Central memory CD8-positive, alpha-beta T cell (primary cell): ENCODE measurements at places on chromosomes 2 and 18.
A peak's percentile ranks its signal among the peaks of the same experiment; 100 is the strongest.

DNA sequence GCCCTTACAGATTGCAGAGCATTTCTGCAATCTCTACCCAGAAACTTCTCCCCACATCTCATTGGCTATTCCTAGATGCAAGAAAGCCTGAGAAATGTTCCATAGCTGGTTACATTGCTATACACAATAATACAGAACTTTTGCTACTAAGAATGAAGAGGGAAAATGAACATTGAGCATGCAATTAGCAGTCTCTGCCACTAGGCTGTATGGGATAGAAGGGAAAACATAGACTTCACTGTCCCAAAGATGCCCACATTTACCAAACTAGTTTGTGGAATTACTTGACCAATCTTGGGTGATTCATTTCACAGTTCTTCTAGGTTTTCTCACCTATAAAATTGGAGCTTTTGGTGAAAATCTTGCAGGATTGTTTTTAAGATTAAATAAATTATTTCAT, 265.7 kb upstream of the NT5C1B start:
- DNase-seq: no peak

DNA sequence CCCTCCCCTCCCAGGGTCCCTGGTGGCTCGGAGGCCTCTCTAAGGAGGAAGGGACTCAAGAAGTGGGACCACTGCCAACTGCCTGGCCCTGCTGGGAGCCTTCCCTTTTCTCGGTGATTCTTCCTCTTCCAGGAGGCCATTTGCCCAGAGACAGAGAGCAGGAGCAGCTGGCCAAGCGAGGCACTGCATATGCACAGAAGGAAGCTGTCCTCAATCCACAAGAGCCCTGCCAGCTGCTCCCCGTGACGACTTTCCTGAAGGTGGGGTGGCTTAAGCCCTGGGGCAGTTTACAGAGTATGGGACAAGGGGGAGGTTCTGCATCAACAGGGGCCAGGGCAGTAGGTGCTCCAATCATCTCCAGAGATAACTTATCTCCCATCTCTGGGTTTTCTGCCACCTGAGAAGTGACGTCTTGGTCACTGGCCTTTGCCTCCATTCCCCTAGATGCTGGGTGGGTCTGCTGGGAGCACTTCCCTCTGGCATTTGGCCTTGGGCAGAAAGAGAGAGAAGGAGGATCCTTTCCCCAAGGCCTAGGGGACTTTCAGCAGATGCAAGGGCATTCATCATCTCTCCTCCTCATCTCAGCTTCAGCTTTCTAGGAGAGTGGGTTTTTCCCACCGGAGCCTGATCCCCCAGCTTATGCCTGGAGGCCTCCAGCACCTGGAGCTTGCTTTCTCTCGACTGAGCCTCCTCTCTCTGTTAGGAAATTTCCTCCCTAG, 28.5 kb downstream of the CIB4 start:
- peak; percentile 6 for DNase-seq

- no peak for DNase-seq
Measured at GRCh38 chr2:64978514-64979268, 10.5 kb upstream of the SLC1A4 start.

GRCh38 chr2:176159663-176160250, 2.6 kb downstream of the HOXD3 start:
- DNase-seq: no peak

DNA sequence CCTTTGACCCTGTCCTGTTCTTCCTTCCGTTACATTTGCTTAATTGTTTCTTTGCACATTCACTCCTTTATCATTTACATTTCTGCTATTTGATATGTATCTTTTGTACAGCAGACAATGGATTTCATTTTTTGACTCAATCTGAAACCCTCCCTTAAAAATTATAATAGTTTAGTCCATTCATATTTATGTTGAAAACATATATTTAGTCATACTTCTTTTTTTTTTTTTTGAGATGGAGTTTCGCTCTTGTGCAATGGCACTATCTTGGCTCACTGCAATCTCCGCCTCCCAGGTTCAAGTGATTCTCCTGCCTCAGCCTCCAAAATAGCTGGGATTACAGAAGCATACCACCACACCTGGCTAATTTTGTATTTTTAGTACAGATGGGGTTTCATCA, 95.3 kb upstream of the TGFA start:
- no peak for DNase-seq

GRCh38 chr18:11290786-11291185, 141.4 kb upstream of the PIEZO2 start:
- DNase-seq: no peak

DNA sequence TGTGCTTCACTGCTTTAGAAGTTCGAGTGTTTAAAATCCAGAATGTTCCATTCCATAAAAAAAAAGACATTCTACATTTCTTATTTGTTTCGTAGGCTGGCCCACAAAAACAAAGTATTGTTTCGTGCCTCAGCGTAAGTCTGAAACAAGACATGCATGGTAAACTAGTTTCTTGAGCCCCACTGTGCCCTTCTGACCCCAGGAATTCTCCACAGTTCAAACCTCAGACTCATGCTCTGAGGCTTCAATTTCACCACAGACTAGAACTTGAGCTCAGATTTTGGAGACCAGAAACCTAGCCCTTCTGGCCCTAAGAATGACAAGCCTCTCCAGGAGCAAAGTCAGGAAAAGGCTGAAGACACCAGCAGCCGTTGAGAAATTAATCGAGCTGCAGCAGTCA, 151.5 kb downstream of the SLC8A1 start:
- DNase-seq: no peak

DNA sequence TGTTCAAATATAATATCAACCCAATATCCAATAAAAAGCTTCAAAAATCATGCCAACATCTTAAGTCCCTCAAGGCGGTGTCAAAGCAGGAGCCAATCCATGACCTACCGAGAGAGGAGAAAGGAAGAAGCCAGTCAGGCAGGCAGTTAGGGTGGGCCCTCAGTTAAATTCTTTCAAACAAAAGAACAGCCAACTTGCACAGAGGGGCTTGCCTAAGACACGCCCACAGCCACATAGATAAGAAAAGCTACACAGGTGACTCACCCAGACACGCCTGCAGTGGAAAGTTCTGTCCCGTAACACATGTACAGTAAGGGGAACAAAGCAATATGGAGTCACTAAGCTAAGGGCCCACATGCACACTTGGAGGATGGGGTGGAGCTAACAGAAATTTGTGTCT, 61.3 kb downstream of the SP110 start:
- DNase-seq: no peak

GRCh38 chr2:62410926-62411456, 95.0 kb downstream of the TMEM17 start:
- no peak for DNase-seq

DNA sequence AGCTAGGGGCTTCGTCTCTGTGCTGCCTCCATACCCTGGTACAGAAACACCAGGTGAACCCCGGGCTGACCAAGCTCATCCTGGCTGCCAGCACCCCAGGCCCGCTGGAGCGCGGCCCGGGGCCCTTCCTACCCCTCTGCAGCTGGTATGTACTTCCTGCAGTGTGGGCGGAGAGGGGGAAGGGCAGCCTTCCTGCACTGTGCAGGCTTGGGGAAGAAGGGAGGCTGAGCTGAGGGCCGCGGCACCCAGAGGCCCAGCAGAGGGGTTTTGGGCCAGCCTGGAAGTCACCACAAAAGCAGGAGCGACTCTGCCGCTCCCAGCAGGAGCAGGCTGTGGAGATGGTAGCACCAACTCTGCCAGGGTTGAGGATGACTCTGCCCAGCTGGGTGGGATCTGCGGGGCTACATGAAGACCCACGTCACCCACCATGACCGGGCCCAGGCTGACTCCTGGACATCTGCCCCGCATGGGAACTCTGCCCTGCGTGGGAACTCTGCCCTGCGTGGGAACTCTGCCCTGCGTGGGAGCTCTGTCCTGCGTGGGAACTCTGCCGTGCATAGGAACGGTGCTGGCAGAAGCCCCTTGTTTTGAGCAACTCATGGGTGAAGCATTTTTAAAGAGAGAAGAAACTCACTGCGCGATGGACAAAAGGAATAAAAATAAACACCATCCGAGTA, 273.3 kb downstream of the NDUFA10 start:
- DNase-seq: no peak

DNA sequence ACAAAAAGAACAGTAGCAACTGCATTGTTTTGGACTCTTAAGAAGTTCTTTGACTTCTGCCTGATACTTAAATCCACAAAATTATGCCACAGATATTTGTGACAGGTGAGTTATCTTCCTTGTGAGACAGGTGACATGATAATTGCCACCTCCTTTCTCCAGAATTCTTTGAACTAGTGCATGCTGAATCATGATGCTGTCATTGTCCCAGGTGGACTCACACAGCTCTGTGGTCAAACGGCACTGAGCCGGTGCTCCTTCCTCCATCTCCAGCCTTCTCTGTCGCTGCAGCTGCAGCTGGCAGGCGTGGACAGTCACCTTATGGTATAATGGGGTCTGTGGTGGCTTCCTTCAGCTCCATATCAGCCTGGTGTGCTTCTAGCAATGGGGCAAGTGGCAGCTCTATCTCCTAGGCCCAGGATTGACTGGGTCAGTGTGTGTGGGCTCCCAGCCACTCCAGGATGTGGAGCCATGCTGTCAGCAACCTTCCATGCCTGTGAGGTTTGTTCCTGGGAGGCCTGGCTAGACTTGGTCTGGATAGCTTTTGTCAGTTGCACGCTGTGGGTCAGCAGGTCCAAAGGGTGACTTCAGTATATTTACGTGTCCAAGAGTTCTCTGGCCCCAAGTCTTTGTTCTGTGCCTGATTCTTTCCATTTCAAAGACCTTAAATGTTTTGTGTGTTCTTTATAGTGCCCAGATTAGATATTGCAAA, 15.7 kb downstream of the ARMC9 start:
- no peak for DNase-seq

- DNase-seq: no peak
Measured at GRCh38 chr18:923144-923866, 18.6 kb downstream of the ADCYAP1 start.

- no peak for DNase-seq
Measured at GRCh38 chr18:6487968-6488367, 73.3 kb upstream of the L3MBTL4 start.

GRCh38 chr18:2281086-2281485, 290.2 kb downstream of the METTL4 start:
- DNase-seq: no peak

GRCh38 chr2:143623231-143623908, 494.2 kb downstream of the ARHGAP15 start:
- no peak for DNase-seq

DNA sequence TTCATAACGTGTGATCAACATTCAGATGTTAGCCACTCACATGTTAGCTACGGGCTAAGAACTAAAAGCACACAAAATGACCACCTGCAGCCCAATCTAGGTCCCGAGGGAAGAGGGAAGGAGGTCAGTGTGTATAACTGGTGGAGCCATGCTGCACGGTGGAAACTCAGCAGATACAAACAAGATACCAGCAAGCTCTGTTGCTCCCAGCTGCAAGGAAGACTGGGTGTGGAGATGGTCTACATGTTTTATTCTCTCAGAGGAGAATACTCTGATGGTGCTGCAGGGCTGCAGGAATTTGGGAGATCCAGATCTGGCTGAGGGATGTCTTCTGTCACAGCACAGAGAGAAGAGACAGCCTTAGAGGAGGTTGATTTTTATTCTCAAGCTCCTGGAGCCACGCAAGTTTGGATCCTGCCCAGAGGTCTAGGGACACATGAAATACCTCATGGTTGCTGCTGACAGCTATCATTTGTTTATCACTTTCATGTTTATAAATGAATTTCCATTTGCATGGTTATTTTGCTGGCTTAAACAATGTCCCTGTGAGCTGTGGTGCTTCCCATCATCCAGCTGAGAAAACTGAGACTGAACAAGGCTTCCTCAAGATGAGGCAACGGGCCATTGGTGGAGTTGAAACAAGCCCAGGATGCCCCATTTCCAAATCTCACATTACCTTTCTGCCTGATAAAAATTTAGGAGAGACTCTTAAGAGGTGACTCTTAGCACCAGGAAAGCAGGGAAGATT, 30.9 kb downstream of the RNF144A start:
- no peak for DNase-seq

DNA sequence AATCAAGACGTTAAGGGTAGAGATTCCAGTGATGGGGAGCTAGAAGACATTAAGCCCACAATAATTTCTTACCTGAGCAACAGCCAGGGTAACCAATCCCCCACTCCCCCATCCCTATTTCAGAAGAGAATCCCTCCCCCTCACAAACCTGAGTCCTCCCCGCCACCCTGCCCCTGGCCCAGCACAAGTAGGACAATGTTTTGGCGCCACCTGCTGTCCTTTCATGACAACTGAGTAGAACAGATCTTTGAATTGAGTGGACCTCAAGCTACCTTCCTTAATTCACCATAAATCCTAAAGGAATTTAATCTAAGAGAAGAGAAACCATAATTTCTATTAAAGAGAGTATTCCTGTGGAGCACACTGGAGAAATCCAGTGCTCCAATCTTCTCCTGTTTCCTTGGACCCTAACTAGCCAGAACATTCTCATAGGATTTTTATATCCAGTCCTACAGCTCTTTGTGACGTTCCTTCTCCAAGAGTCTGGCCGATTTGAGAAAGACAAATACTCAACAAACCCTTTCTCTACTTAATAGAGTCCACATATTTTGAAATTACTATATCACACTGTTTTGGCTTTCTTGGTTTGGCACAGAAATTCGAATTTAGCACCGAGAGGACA, 41.1 kb downstream of the NHEJ1 start:
- DNase-seq: peak; percentile 18

- no peak for DNase-seq
Measured at GRCh38 chr2:42125841-42126594, 43.1 kb upstream of the EML4 start.

- DNase-seq: no peak
Measured at GRCh38 chr2:49111006-49111405, 43.3 kb downstream of the FSHR start.

GRCh38 chr2:66682476-66682875, 247.6 kb downstream of the MEIS1 start:
- no peak for DNase-seq

GRCh38 chr2:65363879-65364666, 68.3 kb downstream of the SPRED2 start:
- DNase-seq: no peak

- DNase-seq: no peak
Measured at GRCh38 chr2:122384768-122385333, 629.4 kb downstream of the TSN start.

GRCh38 chr2:150046810-150047209, 440.7 kb downstream of the RND3 start:
- DNase-seq: no peak

DNA sequence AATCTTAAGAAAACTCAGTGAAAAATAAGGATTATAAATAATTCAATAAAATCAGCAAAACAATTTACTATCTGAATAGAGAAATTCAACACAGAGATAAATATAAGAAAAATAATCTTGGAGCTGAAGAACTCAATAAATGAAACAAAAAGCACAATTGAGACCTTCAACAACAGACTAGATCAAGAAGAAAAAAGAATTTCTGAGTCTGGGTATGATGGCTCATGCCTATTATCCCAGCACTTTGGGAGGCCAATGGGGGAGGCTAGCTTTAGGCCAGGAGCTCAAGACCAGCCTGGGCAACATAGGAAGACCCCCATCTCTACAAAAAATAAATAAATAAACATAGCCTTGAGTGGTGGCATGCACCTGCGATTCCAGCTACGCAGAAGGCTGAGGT, 1295.7 kb upstream of the NRXN1 start:
- no peak for DNase-seq
